Activated CD4-positive, CD25-positive, alpha-beta regulatory T cell (primary cell): ENCODE measurements at places on chromosomes 12 and 14.

DNA sequence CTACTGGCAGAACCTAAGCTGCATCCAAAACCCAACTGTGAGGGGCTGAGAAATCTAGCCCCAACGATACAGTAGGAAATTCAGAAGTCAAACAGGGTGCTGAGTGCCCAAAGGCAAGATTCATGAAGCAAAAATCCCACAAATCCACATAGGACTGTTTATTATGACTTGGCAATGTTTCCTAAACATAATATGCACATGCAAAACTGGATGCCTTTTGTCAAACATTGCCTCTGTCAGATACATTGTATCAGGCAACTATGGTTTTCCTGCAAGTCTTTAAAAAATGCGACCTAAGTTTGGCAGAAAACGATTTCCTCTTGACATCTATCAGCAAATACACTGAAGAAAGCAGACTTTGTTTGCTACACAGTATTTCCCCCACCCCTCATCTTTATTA lies 27.3 kb upstream of the YARS2 start:
- DNase-seq, result no peak

DNA sequence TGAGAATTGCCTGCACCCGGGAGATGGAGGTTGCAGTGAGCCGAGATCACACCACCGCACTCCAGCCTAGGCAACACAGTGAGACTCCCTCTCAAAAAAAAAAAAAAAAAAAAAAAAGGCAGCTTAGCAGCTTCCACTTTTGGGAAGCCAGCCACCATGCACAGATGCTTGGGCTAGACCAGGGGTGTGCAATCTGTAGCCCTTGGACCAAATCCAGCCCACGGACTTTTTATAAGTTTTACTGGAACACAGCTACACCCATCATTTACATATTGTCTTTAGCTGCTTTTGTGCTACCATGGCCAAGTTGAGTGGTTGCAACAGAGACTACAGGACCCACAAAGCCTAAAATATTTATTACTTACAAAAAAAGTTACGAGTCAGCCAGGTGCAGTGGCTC lies 6.7 kb downstream of the CIT start:
- no peak for DNase-seq

GRCh38 chr12:120662879-120663278 lies 22.5 kb downstream of the CABP1 start:
- no peak for DNase-seq

- DNase-seq, result no peak
Observed at GRCh38 chr12:76026643-76027063, 4.9 kb downstream of the PHLDA1 start.

DNA sequence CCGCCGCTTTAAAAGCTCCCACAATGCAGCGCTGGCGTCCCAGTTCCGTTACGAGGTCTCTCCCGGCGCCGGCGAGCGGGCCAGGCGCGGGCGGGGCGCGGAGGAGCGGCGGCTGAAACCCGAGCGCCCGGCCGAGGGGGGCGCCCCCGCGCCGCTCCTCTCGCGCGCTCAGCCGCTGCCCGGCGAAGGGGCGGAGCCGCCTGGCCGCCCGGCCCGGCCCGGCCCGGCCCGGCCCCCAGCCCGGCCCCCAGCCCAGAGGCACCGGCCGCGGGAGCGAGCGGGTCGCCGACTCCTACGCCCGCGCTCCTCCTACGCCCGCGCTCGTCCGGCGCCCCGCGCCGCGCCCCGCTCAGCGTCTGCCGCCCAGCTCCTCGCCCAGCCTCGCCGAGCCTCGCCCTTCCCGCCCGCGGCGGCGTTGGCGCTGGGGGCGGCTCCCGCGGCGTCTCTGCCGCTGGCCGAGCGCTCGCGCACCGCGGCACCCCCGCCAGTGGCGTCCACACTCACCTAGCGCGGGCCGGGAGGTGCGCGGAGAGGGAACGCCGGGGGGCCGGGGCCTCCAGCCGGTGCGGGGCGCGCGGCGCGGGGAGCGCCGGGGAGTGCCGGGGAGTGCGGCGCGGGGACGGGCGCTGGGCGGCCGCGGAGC lies at the start of gene RASSF8:
Gene RASSF8 (plus strand): TSS at position 255 of the 643 bp plus-strand sequence. CDS start 96,662 bp downstream, outside the sequence.
- no peak for DNase-seq

GRCh38 chr14:53441789-53442188 lies 288.7 kb upstream of the DDHD1 start:
- no peak for DNase-seq

DNA sequence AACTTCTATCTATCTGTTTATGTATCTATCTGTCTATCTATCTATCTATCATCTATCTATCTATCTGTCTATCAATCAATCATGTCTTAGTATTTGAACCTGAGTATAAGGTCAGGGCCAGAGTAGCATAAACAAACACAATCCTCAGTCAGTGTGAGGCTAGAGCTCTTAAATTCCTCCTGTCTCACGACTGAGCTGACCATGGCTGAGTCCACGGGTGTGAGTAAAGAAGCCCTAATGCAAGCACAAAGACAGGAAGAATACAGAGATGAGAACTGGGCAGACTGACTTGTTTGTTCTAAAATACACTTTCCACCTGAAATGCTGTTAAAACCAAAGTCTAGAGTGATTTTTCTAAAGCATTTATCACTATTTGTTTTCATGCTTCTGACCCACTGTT lies 47.2 kb upstream of the STXBP6 start:
- no peak for DNase-seq

DNA sequence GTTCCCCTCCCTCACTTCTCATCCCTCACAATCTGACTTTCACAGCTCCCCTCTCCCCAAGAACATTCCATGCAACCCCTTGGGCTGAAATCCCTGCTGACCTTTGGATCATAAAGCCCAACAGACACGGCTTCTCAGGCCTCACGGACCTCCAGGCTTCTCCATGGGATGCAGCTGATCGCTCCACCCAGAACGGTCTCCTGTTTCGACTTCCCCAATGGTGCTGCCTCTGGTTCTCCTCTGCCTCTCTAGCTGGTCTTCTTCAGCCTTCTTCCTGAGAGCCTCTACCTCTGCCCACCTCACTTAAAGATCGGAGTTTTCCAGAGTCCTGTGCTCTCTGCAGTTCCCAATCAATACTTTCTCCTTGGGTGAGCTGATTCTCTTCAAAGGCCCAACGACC lies 17.8 kb upstream of the PRMT8 start:
- DNase-seq, result no peak

GRCh38 chr14:23153851-23154796 lies 29.3 kb downstream of the SLC7A8 start:
- no peak for DNase-seq
